ENCODE measurements at places on chromosomes 7 and 10. TPM values are rescaled to one million over a fixed set of nuclear protein-coding genes. Genes with fewer than 3 reads are reported as not detected.

- no peak for DNase-seq
These were observed 151.4 kb upstream of the MAGI2 start for GRCh38 chr7:79604841-79605240.

DNA sequence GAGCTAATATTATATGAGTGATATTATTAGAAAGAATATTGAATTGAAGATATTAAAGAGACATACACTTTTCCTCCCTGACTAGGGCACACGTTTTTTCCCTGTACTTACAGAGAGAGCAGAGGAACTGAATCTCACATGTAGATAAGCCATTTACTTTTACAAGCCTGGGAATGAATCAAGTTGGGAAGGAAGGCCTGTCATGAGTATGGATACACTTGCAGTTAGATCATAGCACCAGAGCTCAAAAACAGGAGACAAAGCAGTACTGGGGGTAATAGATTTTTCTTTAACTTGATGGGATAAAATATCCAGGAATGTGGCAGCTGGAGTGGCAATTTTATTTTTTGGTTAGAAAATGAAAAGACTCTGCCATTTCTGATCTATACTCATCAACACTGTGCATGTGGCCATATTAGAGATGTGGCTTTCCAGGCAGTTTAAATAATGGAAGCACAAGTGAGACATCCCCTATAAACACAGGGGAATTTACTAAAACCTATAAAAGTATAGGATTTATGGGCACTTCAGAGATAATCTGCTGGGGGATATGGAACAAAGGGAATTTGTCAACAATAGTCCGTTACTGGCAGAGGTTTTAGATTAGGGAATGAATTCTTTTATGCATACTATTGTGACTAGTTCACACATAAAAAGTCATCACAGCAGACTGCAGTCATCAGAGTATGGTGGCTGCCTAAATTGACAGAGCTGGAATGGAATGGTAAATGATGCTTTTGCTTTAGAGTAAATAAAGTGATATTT is 657.7 kb upstream of the MBL2 start:
- no peak for DNase-seq

GRCh38 chr10:97238855-97239254 is 53.1 kb upstream of the SLIT1 start:
- DNase-seq: no peak

GRCh38 chr10:34504534-34504933 is 310.6 kb downstream of the PARD3 start:
- no peak for DNase-seq

GRCh38 chr7:134086998-134087735 is 40.0 kb upstream of the LRGUK start:
- no peak for DNase-seq

GRCh38 chr10:66927971-66928770 is 2.3 kb downstream of the LRRTM3 start:
- DNase-seq: no peak

DNA sequence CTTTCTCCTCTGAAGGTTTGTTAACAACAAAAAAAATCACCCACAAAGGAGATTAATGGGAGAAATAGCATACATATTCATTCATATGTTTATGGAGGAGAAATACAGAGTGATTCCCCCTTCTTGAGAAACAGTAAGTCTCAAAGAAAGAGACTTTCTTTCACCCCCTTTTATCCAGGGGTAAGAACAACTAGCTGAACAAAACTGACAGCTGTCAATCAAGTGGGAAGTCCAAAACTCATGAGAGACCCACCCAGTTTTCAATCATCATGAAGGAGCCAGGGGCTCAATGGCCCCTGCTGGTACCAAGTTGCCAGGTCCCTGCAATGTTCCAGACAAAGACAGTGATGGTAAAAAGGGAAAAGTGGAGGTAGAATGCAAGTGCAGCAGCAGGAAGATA is 1.9 kb upstream of the CYP3A43 start:
- no peak for DNase-seq

DNA sequence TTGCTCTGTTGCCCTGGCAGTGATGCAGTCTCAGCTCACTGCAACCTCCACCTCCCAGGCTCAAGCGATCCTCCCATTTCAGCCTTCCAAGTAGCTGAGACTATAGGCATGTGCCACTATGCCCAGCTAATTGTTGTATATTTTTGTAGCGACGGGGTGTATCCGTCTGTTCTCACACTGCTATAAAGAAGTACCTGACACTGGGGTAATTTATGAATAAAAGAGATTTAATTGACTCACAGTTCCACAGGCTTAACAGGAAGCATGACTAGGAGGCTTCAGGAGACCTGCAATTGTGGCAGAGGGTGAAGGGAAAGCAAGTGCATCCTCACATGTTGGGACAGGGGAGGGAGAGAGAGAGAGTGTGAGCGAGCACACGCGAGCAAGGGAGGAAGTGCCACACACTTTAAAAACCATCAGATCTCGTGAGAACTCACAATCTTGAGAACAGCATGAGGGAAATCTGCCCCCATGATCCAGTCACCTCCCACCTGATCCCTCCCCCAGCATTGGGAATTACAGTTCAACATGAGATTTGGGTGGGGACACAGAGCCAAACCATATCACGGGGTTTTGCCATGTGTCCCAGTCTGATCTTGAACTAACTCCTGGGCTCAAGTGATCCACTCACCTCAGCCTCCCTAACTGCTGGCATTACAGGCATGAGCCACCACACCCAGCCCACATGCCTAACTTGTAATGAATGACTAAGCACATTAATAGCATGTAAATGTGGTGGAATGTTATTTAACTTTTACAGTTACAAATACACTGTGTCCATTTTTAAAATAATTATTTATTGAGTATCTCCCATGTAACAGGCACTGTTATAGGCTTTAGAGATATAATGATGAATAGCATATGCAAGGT is 65.5 kb downstream of the RALA start:
- DNase-seq: no peak

GRCh38 chr10:45423976-45424499 is 50.0 kb downstream of the ALOX5 start:
- DNase-seq: no peak

DNA sequence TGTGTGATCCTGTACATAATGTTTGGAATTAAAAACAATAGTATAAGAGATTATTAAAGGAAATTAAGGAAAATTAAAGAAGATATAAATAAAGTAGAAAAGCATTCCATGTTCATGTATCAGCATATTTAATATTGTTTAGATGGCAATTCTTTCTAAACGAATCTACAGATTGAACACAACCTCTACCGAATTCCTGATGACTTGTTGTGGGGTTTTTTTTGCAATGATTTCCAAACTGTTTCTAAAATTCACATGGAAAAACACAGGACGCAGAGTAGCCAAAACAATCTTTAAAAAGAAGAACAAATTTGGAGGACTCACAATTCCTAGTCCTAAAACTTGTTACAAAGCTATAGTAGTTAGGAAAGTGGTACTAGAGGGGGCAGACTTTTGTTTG is 573.4 kb upstream of the IGFBP3 start:
- DNase-seq: no peak

- no peak for DNase-seq
These were observed 931.1 kb downstream of the CNTNAP2 start for GRCh38 chr7:147047696-147048095.

GRCh38 chr7:81013083-81013817 is 94.4 kb upstream of the SEMA3C start:
- no peak for DNase-seq

- DNase-seq: no peak
These were observed 116.7 kb upstream of the IMMP2L start for GRCh38 chr7:111678986-111679385.

GRCh38 chr7:143429770-143430698 is 13.2 kb upstream of the TAS2R60 start:
- DNase-seq: no peak

DNA sequence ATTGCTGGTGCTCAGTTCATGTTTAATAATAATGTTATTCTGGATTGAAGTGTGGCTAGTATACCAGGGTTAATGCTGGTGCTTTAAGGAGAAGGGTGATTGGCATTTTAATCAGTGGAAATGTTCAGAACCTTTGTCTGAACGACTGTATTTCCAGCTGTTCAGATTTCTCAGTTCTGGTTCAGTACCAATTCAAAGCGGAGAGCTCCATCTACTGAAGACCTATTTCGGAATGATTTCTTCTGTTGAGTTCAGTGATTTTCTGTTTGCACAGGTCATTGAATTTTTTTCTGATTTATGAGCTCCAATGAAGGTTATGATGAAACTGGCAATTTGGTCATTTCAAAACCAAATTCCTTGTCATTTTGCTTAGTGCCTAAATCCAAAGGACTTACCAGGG is 160.1 kb downstream of the EXOC4 start:
- no peak for DNase-seq

- DNase-seq: no peak
These were observed 223.7 kb upstream of the PRSS58 start for GRCh38 chr7:142481548-142481947.

- no peak for DNase-seq
These were observed 22.5 kb upstream of the TIAL1 start for GRCh38 chr10:119619215-119619614.

Gene NPY
- total RNA-seq: 41.2 TPM

Gene MRPS24
- total RNA-seq: 25.3 TPM

Gene GLI3
- 2.4 TPM for total RNA-seq

Gene OPN1SW
- total RNA-seq: not detected

Gene TMEM184A
- not detected for total RNA-seq
